H1 (cell line): ENCODE measurements at places on chromosomes 1 and 21. TPM values are rescaled to one million over a fixed set of nuclear protein-coding genes. Genes with fewer than 3 reads are reported as not detected.

Gene OR6N1
- not detected in 2 replicates for total RNA-seq

Gene RNU5D-1
- total RNA-seq, result 17.4 TPM in 1 of 2 replicates, not detected in the other

Gene TMEM125
- 24.6 and 26.5 TPM in 2 replicates for total RNA-seq

Gene CELA2A
- total RNA-seq, result not detected in 2 replicates

Gene CBR3
- 4.3 TPM in 2 replicates for total RNA-seq

Gene ASCL5
- 0.41 and 0.44 TPM in 2 replicates for total RNA-seq

Gene NT5C1A
- not detected in 2 replicates for total RNA-seq

Gene CD34
- 0.39 and 0.46 TPM in 2 replicates for total RNA-seq

Gene RUNX3
- total RNA-seq, result 0.48 and 0.82 TPM in 2 replicates

Gene LMX1A
- total RNA-seq, result not detected in 2 replicates

Gene KRTAP21-2
- total RNA-seq, result not detected in 2 replicates

Gene HPCAL4
- total RNA-seq, result 0.46 and 0.54 TPM in 2 replicates

Gene ATP1A2
- total RNA-seq, result 34.8 and 39.7 TPM in 2 replicates

Gene SYCP1
- total RNA-seq, result 0.11 and 0.44 TPM in 2 replicates

Gene ECE1
- 36.8 and 37.1 TPM in 2 replicates for total RNA-seq

Gene BRDT
- total RNA-seq, result not detected in 2 replicates

Gene RGS1
- not detected in 2 replicates for total RNA-seq

Gene ST6GALNAC3
- 17.2 and 19.0 TPM in 2 replicates for total RNA-seq

Gene SLAMF1
- not detected in 2 replicates for total RNA-seq
